ENCODE measurements at places on chromosomes 3 and 15. TPM values are rescaled to one million over a fixed set of nuclear protein-coding genes. Genes with fewer than 3 reads are reported as not detected.

DNA sequence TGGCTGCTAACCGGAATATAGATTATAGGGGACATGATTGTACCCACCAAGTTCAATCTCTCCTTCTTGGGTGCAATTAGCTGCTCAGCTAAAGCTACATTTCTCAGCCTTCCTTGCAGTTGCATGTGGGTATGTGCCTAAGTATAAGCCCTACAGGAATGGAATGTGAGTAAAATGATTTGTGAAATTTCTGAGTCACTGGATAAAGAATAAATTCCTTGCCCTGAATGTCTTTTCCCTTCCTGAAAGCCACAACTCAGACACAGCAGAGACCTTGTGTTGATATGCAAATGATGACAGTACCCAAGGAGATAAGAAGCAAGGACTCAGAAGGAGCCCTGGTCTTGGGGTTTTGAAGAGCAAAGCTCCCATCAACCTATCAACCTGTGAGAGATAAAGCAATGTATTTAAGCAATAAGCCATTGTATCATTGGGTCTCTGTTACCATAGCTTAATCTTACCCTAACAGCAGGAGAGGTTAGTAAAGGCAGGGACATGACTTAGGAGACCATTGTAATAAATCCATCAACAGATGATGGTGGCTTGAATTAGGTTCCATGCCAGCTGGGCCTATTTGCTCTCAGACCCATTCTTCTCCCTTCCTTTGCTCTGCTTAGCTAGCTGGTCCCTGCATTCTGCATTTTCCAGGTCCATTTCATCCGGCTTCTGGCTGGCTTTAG, 25.6 kb upstream of the ZNF280D start:
- no peaks in the 10 kb centered on the region for H3K4me1 ChIP-seq
- no peak overlapping the region for H3K27ac ChIP-seq
- peaks cover 3% of the 10 kb centered on the region for H3K27me3 ChIP-seq
- no peaks in the 10 kb centered on the region for H3K36me3 ChIP-seq

DNA sequence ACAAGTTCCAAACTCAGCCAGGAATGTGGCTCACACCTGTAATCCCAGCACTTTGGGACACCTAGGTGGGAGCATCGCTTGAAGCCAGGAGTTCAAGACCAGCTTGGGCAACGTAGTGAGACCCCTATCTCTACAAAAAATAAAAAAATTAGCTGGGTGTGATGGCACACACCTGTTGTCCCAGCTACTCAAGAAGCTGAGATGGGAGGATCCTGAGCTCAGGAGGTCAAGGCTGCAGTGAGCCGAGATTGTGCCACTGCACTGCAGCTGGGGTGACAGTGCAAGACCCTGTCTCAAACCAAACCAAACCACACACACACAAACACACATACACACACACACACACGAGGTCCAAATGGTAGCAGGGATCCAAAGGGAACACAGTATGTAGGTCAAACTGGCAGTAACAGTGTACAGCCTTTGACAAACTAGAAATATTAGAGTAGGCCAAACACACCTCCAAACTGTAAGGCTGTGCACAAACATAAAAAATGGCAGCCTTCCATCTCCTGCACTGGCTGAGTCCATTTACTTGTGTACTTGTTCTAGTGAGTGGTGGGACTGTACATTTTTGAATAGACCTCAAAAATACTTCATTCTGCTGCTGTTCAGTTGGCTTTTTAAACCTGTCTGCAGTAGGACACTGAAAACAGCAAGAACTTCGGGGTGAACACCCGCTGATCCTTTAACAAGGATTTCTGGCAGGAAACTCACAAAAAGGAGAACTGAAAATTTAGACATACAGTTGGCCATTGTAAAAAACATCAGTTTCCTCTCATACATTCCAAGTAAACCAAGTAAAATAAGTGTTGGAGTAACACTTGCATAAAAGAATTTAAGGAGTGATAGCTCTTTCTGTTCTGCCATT, 33.6 kb downstream of the INTS14 start:
- no peak overlapping the region for H3K4me3 ChIP-seq
- H3K36me3 ChIP-seq = peaks cover 34% of the 10 kb centered on the region
- no peak overlapping the region for H3K27ac ChIP-seq

- no peak for DNase-seq
- H3K4me3 ChIP-seq = no peak overlapping the region
- H3K27ac ChIP-seq = no peak overlapping the region
- no peaks in the 10 kb centered on the region for H3K36me3 ChIP-seq
- H3K4me1 ChIP-seq = peaks cover 13% of the 10 kb centered on the region
Observed at GRCh38 chr3:23430781-23431398, 227.8 kb downstream of the UBE2E2 start.

GRCh38 chr3:105956306-105956705, 87.5 kb upstream of the CBLB start:
- H3K36me3 ChIP-seq = no peaks in the 10 kb centered on the region
- no peak overlapping the region for H3K4me3 ChIP-seq
- H3K27me3 ChIP-seq = no peaks in the 10 kb centered on the region
- peaks cover 7% of the 10 kb centered on the region for H3K4me1 ChIP-seq
- no peak overlapping the region for H3K27ac ChIP-seq

DNA sequence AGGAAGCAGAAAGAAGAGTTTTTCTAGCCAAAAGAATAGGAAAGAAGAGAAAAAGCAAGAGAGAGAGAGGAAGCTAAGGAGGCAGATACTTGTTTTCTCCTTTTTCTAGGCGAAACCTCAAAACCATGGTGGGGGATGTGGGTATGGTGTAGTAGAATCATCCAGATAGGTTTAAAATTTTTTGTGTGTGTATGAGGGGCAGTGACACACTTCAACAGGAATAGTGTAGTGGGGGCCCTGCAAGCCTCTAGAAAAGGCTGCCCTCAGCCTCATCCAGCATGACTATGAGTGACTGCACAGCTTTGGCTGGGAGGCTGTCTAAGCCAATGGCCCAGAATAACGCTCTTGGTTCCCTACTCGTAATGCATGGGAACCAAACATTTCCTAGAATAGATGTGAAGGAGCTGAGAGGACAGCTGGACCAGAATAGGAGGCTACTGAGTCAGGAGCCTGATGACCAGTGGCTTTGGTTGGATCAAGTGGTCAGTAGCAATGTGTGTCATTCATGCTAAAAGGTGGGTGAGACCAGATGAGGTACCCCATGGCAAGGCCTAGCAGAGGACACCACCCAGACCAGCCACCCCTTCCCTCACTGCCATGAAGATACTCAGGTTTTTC, 24.4 kb downstream of the MOBP start:
- H3K27ac ChIP-seq = no peak overlapping the region
- no peak for DNase-seq
- H3K27me3 ChIP-seq = peaks cover 7% of the 10 kb centered on the region
- H3K36me3 ChIP-seq = no peaks in the 10 kb centered on the region

DNA sequence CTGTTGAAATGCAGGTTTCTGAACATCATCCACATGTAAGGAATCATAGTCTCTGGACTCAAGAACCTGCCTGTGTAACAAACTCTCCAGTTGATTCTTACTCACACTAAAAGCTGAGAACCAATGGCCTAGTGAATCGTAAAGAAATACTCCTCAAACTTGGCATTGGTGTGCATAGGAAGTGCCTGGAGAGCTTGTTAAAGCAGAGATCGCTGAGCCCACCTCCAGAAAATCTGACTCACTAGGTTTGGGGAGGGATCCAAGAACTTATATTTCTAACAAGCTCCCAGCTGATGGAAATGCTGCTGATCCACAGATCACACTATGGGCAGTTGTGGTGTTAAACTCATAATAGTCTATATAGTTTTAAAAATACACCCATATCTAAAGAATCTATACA, 55.8 kb upstream of the LMCD1 start:
- H3K27me3 ChIP-seq = peaks cover 19% of the 10 kb centered on the region
- H3K4me3 ChIP-seq = no peak overlapping the region
- no peaks in the 10 kb centered on the region for H3K36me3 ChIP-seq
- DNase-seq = no peak
- no peak overlapping the region for H3K27ac ChIP-seq

DNA sequence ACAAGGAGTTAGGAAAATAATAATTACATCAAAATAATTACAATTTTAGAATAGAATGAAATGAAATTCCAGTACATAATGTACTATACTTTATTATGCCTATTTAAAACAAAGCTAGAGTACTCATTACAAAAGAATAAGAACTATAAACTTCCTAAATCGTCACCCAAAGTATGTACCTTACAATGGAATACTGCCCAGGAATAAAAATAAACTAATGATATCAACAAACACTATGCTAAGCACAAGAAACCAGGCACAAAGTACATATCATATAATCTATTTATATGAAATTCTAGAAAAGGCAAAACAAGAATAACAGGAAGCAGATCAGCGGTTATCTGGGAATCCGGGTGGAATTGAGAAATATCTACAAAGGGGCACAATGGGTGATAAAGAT, 84.7 kb downstream of the MYO9A start:
- DNase-seq = no peak
- H3K36me3 ChIP-seq = peaks cover 9% of the 10 kb centered on the region
- no peak overlapping the region for H3K27ac ChIP-seq
- H3K4me3 ChIP-seq = no peak overlapping the region

DNA sequence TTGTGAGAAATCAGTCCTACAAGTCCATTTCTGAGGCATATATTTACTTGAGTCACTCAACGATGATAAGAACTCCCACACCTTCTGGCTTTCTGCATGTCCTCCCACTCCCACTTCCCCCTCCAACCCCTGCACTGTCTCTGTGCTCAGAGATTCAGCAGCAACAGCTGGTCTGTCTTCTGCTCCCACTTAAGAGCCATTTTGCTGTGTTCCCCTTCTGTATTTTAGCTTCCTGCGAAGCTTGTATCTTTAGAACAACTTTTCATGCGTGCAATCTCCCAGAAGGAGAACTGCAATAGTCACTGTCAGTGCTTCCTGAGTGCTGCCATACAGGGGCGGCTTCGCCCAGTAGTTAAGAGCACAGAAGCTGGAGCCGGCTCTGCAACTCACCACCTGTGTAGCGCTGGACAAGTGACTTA, 90.0 kb upstream of the SPATA12 start:
- no peaks in the 10 kb centered on the region for H3K27me3 ChIP-seq
- no peak overlapping the region for H3K27ac ChIP-seq

DNA sequence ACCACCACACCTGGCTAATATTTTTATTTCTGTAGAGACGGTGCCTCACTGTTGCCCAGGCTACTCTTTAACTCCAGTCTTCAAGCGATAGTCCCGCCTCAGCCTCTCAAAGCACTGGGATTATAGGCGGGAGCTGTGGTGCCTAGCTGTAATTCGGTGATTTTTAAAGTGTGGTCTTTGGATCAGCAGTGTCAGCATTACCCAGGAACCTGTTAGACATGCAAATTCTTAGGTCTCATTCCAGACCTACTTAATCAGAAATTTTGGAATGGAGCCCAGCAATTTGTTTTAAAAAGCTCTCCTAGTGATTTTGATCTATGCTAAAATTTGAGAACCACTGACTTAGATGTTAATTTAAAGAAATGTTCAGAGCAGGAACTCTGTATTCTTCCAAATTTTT, 51.9 kb downstream of the GOLM2 start:
- no peak for DNase-seq
- no peak overlapping the region for H3K27ac ChIP-seq
- H3K36me3 ChIP-seq = no peaks in the 10 kb centered on the region
- no peaks in the 10 kb centered on the region for H3K27me3 ChIP-seq
- H3K4me1 ChIP-seq = no peaks in the 10 kb centered on the region
- H3K4me3 ChIP-seq = no peak overlapping the region

Gene FAM131A
- total RNA-seq = 5.5 TPM

Measured in activated CD8-positive, alpha-beta T cell treated with anti-CD3 and anti-CD28 coated beads for 36 hours (primary cell).